ENCODE measurements at places on chromosomes 4 and X. TPM values are rescaled to one million over a fixed set of nuclear protein-coding genes. Genes with fewer than 3 reads are reported as not detected.

The PRRG3 gene
- 0.49 TPM for total RNA-seq

The APBB2 gene
- 75.8 TPM for total RNA-seq

The AMBN gene
- total RNA-seq: not detected

DNA sequence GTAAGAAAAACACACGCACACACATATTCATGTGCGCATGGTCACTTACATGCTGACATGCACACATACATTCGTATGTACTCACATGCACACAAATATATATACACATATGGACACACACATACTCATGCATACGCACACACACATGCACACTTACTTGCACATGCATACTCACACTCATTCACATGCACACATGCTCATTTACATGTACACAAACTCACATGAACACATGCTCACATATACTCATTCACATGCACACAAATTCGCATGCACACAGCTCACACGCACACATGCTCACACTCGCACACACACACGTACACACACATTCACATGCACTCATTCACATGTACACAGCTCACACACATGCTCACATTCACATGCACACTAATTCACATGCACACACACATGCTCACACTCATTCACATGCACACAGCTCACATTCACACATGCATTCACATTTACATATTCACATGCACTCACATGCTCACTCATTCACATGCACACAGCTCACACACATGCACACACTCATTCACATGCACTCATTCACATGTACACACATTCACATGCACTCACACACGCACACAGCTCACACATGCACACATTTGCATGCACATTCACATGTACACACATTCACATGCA lies 276.1 kb downstream of the DHRSX start:
- no peak for DNase-seq

DNA sequence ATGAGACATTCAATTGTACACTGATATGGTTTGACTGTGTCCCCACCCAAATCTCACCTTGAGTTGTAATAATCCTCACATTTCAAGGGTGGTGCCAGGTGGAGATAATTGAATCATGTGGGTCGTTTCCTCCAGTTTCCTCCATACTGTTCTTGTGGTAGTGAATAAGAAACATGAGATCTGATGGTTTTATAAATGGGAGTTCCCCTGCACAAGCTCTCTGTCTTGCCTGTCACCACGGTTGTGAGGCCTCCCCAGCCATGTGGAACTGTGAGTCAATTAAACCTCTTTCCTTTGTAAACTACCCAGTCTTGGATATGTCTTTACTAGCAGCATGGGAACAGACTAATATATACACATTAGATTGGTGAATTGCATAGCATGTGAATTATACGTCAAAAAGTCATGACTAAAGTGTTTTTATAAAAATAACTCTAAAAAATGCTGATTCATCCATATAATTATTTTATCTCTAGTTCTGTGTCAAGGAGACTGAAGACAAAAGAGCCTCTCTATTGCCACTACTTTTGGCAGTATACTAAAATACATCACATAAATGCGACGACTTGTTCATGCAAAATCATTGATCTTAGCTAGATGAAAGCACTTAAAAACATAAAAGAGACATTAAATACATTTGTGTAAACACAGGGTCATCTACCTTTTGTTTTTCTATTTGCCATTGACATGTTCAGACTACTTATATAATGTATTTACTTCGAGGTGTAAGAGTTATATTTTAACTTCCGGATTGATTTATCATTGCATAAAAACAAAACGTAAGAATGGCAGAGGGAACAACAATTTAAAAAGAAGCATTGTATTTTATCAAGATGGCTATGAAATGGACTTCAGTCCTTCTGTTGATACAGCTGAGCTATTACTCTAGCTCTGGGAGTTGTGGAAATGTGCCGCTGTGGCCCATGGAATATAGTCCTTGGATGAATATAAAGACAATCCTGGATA lies 50.1 kb downstream of the YTHDC1 start:
- DNase-seq: no peak

DNA sequence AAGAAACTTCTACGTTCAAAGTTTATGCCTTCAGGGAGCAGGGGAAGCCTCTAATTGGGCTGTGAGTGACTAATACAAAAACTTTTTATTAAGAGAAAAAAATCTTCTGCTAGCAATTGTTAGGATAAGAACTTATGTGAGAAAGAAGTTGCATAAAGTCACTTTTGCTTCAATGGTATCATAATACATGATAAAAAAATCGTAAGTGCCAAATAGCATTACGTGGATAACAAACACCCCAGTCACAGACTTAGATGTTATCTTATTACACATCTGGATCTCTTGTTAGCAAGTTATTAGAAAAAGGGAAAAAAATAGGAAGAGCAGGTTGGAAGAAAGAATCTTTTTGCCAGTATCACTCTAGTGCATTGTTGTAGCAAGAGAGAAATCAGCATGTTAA lies 4.2 kb upstream of the NDST4 start:
- no peak for DNase-seq

The VCX2 gene
- total RNA-seq: not detected

DNA sequence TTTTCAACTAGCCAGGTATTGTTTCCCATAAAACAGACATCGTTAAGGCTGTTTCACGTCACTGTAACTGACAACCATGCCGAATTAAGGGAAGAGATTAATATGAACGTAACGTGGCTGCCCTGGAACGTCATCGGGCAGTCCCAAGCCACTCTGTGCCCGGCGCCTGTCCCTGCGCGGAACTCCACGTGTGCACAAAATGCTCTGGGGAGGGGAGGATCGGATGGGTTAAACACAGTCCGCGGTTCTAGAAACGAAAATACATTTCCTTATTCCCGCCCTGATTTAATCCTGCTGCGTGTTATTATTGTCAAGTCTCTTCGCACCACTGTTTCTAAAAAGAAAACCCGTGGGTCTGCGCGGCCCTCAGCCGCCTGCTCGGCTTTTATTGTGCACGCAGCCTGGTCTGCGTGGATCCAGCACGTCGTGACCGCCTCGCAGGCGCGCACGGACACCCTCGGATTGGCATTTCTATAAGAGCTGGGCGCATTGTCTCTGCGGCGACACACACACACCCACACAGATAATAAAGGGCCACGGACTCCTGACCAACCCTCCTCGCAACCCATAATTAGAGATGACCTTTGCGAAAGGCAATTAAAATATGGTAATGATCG lies 69.6 kb upstream of the BCOR start:
- no peak for DNase-seq

The IL3RA gene
- total RNA-seq: 0.09 TPM

The EDA2R gene
- total RNA-seq: 9.2 TPM

DNA sequence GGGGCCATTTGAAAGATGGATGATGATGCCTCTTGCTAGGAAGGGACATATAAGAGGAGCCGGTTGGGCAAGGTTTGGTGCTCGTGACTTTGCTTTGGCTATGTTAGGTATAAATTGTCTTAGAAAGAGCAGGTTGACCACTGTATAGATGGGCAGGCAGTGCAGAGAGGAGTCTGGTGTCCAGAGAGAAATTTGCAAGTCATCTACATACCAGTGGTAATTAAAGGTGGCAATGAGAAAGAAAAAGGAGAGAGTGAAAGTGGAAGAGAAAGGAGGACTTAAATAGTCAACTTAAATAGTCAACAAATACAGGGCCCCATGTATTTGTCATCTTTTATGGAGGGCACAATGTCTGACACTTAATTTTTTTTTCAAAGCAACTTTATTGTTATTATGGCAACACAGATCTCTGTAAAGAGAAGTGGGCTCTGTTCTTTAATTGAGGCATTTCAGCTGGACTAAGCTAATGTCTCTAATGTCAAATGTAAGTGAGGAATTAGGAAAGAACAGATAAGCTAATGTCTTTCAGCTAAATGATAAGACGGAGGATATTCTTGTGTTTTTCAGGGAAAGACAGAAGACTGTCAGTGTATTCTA lies 75.4 kb upstream of the ANXA3 start:
- no peak for DNase-seq

DNA sequence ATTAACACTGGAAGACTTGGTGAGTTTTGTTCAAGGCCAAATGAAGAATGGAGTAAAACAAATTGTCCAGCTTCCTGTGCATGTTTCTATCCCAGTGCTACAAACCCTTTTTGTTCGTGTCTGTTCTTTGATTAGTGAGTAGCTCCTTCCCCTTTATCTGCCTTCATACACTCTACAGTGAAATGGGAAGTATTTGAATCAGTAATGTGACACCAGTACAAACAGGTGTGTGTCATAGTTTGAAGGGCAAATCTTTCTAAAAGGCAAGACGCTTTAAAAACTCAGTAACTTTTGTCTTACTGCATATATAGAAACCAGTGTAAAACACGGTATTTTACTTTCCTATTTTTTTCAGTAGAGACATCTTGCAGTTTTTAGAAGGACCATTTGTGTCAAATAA lies 5.9 kb downstream of the ARHGEF38 start:
- no peak for DNase-seq

- DNase-seq: no peak
These were observed 558.4 kb upstream of the IGFBP7 start for GRCh38 chr4:57668621-57669020.

The PF4V1 gene
- total RNA-seq: not detected

DNA sequence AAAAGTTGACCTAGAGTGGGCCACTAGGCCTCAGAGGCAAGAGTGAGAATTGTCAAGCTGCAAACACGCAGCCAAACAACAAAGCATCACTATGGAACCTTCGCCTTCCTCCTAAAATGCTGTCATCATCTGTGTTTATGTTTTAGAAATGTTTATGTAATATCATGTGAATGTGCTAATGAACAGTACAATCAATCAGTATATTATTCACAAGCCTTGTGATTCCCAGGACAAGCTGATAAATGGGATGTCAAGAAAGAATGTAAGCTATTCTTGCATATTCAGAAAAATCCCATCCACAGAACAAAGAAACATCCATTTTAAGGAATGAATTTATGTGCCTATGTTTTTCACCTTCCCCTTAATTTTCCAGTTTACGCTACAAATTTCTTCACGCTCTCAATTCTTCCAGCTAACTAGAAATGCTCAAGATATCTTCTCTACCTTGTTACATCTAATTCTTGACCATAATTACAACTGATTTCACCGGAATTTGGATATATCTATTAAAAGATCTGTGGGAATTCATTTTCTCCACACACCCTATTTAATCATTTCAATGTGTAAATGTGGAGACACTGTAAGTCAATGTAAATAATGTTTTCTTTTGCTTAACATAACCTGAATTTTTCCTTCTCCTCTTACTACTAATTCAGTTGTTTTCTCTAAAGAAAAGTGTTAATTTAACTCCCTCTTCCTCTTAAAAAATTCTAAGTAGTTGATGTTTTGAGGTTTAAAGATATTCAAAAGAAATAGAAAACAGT lies 65.5 kb downstream of the LEF1 start:
- DNase-seq: no peak

- DNase-seq: no peak
These were observed 1.5 kb upstream of the PITX2 start for GRCh38 chr4:110624398-110624780.

DNA sequence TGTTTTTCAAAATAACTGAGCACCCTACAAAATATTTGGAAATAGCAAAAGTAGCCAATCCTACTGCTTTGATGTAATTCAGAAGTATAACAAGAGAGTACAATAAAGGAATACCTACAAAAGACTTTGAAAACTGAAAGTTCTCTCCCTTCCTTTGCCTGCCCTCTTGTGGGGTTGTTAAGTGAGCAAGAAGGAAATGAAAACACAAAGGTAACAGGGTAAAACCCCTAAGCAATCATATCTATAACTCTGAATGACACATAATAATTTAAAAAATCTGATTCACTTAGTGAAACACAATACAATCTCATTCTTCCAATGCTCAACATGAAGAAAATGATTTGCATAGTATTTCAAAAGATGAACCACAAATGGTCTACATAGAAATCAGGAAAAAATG lies 98.2 kb downstream of the FRYL start:
- peak; percentile 69 for DNase-seq

DNA sequence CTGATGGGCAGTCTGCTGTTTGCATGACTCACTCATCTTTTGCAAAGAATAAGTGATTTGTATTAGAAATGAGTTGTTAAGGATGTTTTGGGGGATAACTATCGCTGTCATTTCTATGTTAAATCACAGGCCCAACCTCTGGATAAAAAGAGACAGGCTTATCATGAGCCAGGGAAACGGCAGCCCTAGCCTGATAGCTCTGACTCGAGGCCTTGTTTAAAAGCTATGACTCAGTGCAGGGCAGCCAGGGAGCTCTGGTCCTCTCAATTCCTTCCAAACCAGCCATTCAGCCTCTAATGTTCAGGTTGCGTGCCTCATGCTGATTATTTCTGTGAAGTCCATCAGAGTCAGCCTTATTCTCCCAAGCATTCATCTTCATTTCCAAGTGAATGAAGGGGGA lies 305.9 kb upstream of the HAND2 start:
- peak; percentile 91 for DNase-seq

GRCh38 chrX:112968351-112969133 lies 127.9 kb upstream of the AMOT start:
- DNase-seq: no peak

GRCh38 chrX:131841496-131842437 lies 181.3 kb upstream of the STK26 start:
- peak; percentile 60 for DNase-seq

The CCDC120 gene
- 1.2 TPM for total RNA-seq

Measured in fibroblast of the aortic adventitia (primary cell).